ENCODE measurements at places on chromosomes 6 and 20. TPM values are rescaled to one million over a fixed set of nuclear protein-coding genes. Genes with fewer than 3 reads are reported as not detected.

The HLA-DQA1 gene
- not detected for total RNA-seq

The COL12A1 gene
- total RNA-seq, result 206 TPM

The HTR1B gene
- 0.87 TPM for total RNA-seq

The RSPO3 gene
- not detected for total RNA-seq

The IL22RA2 gene
- not detected for total RNA-seq

DNA sequence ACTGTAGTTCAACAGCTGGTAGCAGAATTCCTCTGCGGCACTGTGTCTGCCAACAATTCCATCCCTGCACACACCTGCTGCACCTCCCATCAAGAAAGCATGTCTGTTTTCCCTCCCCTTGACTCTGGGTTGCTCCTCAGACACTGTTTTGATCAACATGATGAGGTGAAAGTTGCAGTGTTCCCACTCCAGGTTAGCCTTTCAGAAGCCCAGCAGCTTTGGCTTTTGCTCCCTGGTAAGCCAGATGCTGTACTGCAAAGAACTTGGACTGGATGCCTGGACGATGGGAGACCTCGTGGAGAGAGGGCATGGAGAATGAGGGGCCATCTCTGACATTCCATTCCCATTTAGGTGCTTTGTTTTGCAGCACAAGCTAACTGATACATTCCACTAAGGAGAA is 79.1 kb upstream of the MAFB start:
- DNase-seq, result no peak

GRCh38 chr6:83193747-83194566 is 800 bp downstream of the RWDD2A start:
- no peak for DNase-seq

- DNase-seq, result no peak
Observed at GRCh38 chr6:165847407-165848085, 184.5 kb upstream of the PDE10A start.

DNA sequence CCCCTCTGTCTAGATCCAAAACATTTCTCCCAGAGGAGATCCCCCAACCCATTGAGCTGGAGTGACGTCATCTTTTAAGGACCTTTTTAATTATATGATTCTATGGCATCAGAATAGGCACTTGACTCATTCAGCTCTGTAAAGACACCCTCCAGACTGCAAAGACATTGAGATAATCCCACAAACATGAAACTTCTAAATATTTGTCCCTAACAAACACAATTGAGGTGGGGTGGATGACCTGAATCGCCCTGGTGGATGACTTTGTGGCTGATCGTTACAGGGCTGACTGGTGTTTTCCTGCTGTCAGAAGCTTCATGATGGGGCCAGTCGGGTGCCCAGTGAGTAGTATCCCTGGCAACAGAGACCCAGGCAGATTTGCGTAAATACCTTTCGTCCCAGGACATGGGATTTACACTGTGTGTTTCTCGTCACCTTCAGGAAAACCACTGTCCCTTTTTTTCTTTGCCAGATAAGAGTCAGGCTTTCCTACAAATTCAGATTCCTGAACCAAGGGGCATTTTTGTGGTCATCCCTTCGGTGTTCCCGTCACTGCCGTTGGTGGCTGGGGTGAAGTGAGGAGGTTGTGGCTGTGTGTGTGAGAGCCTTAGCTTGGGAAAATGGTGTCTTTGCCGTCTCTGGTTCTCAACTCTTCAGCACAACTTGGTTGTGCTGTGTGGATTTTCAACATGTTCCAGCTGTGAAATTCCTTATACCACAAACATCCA is 5.3 kb upstream of the PCK1 start:
- no peak for DNase-seq

GRCh38 chr6:167855825-167856425 is 29.2 kb downstream of the AFDN start:
- DNase-seq, result peak; percentile 94

GRCh38 chr6:163260111-163260895 is 154.2 kb upstream of the QKI start:
- DNase-seq, result no peak

DNA sequence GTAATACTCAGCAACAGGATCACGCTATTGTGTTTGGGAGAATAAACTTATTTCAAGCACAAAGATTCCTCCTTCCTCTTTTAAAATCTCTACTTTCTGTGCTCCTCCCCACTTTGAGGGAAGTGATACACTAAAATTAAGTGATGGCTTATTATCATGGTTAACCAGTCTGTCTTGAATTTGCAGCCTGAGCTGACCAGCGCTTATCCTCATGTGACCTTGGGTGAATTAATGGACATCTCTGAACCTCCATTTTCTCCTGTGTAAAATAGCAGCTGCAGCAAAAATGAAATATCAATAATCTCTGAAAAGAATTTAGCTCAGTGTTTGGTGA is 222.6 kb downstream of the BCAS1 start:
- DNase-seq, result no peak

DNA sequence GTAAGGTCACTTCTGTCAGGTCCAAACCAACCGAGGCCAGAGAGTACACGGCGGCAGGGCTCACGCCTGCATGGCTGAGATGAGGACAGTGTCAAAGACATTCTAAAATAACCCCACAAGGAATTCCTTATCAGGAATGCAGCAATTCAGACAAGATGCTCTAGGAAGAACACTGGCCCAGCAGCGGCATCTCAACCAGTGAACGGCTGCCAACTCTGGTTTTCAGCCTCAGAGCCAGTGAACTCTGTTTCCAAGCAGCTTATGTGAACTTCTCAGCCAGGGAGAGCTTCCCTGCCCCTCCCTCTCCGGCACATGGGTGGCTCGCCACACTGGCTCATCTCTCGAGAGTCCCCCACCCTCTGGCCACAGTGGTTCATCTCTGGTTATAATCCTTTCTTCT is 36.9 kb downstream of the KCNQ2 start:
- no peak for DNase-seq

DNA sequence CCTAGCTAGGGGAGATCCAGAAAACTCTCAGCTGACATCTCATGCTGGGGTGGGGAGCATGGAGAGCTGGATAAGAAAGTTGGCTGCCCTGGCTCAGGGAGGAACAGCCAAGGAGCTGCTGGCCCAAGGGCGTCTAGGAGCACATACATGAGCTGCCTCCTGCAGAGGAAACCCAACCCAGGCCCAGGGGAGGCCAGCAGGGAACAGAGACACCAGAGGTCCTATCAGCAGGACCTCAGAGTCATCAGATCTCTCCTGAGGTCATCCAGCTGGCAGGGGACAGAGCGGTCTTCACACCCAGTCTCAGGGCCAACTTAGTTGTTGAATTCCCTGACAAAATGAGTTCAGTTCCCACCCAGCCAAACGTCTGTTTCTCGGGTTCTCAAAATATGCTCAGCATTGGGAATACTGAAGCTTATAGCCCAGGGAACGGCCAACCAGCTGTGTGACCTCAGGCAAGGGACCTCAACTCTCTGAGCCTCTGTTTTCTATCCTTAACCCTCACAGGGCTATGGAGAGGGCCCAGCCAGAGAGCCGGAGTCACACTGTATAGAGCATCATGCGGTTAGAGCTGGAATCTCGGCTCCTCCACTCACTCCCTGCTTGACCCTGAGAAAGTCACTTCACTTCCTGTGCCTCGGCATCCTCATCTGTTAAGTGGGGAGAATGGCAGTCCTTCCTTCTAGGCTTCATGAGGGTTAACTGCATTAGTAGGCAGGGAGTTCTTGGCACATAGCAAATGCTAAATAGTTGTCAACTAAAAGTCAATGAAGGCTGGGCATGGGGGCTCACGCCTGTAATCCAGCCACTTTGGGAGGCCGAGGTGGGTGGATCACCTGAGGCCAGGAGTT is 13.8 kb downstream of the ADA start:
- no peak for DNase-seq

DNA sequence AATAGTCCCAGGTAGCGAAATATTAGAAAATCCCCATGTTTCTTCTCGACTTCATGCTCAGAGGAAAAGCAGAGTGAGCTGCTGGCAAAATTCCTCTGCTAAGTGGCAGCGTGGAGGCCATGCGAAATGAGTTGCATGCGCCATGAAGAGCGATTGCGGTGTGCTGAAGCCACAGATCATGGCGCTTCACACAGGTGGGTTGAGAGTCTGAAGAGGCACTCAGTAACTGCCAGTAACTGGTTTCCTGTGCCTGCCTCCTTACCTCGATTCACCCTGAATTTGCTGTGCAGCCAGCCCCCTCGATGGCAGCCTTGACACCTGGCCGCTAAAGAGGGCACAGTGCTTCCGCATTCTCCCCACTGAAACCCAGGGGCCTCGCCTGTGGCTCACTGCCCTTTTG is 301.5 kb downstream of the NRN1 start:
- DNase-seq, result no peak

GRCh38 chr6:51901766-51902764 is 185.3 kb downstream of the PKHD1 start:
- no peak for DNase-seq
